ENCODE measurements at places on chromosomes 7 and 10. TPM values are rescaled to one million over a fixed set of nuclear protein-coding genes. Genes with fewer than 3 reads are reported as not detected.

DNA sequence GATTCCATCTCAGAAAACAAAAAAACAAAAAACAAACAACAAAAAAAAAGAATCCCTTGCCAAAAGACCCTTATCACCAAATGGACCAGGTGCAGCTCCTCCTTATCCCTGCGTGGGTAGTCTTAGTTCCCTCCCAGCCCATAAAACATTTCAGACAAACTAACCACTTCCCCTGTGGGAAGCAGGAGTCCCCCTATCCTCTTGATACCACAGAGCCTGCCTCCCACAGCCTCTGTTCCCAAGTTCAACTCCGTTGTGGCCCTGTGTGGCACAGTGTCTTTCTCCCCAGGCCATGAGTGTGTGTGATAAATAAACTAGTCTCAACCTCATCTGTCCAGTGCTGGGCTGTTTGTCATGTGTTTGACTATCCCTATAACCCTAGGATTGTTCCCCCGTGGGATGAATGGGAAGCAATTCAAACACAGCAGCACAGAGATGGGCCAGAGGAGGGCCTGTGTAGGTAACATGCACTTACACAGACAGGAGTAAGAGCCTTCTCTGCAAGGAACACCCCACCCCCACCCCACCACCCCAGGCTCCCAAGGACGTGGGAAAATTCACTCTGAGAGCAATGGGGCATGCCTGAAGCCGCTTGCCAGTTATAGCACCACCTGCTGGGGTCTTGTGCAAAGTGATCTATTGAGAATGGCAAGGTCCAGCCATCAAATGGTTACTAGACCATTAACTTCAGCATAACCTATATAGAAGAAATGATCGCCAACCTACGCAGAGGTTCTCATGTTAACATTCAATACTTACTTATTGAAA is 147.1 kb upstream of the GHITM start:
- DNase-seq = no peak

DNA sequence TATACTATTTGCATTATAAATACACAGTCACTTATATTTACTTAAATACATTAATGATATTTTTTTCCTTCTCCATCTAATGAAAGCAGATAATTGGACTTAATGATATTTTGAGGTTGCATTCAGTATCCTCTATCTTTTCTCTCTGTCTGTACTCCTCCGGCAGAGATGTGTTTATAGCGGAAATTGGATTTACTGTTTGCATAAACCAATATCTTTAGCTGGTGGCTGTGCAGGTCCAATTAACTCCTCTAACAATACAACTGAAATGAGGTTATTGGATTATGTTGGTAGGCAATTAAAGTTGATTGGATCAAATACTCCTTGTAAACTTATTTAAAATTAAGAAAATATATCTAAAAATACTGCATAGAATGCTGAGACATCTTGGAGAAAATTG is 1044.2 kb upstream of the SORCS1 start:
- no peak for DNase-seq

- DNase-seq = no peak
Observed at GRCh38 chr7:79529214-79529880, 75.9 kb upstream of the MAGI2 start.

C10orf105 gene
- 0.49 TPM for total RNA-seq

PMPCB gene
- 28.7 TPM for total RNA-seq

DNA sequence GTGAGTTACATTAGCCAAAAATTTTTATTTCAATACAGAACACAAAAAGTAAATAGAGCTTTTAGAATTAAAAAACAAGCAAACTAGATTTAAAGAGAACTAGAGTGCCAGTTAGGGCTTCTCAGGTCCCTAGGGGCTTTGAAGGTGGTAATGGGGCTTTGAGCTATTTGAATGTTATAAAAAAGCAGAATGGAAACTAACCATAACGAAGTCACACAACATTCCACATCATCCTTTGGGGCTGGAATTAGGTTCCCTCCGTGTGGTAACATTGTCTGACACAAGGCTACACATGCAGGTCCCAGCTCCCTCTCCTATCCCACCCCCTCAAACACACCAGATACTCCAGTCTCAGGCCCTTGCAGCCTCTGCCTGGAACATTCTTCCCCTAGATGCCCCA is 15.3 kb downstream of the JAZF1 start:
- no peak for DNase-seq

DNA sequence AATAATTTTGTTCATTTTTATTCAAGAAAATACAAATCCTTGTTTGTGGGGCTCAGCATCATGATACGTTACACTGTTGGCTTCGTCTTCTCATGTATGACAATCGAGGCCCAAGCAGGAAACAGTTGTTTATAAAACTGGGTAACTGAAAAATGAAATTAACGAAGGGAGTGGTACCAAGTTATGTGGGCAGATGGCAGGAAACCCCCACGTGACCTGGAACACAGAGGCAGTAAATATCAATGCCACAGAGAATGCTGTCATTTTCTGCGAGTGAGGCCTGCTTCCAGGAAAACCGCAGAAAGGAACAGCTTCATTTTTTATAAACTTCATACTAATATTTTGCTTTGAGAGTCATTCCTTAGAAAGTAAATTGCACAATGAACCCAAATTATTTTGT is 201.0 kb upstream of the ADARB2 start:
- no peak for DNase-seq

DNA sequence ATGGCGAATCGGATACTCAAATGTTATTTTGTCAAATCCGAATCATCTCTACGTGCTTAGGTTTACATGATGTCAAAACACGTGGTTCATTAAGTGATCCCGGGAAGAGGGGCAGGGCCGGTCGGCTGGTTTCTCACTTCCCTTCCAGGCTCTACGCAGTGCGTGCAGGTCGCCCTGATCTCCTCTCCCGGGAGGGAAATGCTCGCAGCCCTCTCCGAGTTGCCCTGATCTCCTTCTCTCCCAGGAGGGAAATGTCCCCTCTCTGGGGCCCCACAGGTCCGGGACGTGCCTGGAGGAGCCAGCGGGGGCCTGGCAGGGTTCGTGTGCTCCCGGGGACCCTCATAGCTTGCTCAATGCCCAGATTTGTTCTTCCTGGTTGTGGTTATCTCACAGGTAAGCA is 202.7 kb downstream of the DNAJB6 start:
- no peak for DNase-seq

SRI gene
- total RNA-seq = 53.0 TPM

DNA sequence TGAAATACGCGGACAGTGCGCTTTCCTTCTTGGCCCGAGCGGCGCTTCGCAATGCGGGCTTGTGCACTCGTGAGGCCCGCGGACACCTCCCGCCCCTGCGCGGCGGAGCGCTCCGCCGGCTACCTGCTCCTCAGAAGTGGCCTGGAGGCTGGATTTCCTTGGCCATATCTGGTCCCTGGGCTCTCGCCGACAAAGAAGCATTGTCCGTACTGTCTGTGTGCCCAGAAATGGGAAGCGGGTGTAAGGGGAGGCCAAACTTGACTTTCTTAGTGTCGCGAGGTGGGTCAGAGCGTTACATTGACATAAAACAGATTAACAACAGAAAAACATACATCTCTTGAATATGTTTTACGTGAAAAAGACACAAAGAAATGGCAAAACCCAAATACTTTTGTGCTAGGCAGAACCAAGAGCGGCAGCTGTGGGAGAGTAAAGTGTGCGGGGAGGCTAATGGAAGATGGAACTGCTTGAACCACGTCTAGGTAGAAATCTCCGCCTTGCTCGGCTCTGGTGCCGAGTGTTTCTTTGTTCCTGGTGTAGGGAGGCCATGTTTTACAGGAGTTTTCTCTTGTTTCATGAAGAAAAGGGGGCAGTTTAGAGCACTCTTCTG is 1.4 kb downstream of the LANCL2 start:
- DNase-seq = no peak

DNA sequence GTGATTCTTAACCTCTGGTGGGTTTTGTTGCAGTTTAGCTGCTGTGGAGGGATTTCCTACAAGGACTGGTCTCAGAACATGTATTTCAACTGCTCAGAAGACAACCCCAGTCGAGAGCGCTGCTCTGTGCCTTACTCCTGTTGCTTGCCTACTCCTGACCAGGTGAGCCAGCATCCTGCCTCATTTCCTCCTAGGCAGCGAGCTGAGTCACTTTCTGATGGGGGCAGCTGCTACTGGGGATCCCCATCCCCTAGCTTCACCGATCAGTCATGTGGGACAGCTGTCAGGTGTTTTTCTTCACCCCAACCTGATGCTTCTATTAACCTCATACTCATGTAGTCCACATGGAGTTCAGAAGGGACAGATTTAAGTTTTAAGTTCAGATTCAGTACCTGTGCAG is 21.7 kb upstream of the SMO start:
- DNase-seq = no peak

INA gene
- total RNA-seq = 3.9 TPM

Data from vagina (tissue), 2 donors.